ENCODE measurements at places on chromosomes 2 and 18.

- no peak for DNase-seq
Observed at GRCh38 chr2:111176867-111177266, 56.2 kb downstream of the BCL2L11 start.

DNA sequence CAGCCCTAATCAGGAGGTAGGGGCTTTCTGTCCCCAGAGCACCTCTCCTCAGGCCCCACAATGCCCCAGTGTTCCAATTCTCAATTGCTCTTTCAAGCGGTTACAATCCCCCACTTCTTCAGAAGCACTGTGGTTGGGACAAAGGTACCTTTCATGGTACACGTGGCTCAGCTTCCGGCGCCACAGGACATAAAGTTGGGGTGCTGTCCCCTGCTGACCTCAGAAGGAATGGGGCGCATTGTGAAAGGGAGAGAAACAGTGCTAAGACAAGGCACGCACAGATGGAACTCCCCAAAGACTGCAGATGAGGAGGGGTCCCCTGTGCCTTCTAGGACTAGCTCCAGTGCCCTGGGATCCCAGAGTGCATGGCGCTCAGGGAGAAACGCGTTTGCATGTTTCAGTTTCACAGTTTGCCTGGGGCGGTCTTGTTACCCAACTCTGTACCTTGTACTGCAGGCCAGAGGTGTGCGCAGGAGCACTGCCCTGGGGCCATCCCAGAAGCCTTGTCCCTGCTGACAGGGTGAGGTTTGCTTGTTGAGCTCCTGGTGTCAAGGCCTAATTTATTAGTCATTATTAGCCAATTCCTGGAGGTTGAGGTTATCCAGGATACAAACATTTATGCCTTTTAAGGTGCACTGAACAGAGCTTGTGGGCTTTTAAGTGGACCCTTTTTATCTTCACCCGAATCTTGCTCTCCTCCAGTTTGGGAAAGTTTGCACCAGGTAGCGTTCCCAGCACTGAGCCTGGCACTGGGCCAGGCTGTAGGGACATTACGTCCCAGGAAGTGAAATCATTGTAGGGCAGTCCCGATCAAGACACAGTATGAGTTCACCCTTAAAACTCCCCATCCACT lies 7.6 kb downstream of the CNDP1 start:
- DNase-seq: no peak

DNA sequence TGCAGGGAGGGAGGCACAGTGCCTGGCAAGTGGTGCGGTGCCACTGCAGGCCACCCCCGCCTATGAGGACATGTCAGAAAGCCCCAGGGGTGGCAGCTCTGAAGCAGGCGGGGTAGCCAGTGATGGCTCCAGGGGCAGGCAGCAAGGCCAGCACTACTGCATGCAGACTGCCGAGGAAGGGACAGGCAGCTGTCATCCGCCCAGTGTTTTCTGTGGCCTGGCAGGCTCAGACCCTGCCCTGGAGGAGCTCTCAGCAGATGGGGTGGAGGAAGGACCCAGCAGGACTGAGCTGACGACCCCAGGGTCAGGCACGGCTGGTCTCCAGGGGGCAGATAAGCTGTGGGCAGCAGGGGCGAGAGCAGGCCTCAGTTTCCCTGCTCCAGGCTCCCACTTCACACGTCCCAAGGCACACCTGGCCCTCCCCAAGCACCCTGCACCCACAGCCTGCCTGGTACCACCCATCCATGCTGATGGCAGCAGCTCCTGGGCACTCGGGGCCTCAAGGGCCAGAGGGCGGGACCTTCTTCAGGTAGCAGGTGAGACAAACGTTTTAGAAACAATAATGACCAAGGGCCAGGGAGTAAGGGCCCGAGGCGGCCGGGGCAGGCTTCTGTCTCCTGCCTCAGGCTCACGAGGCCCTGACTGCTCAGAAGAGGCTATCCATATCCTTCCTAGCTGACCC lies 48.5 kb downstream of the HS6ST1 start:
- DNase-seq: peak; percentile 59

- DNase-seq: no peak
Observed at GRCh38 chr2:50449306-50449705, 582.6 kb downstream of the NRXN1 start.

DNA sequence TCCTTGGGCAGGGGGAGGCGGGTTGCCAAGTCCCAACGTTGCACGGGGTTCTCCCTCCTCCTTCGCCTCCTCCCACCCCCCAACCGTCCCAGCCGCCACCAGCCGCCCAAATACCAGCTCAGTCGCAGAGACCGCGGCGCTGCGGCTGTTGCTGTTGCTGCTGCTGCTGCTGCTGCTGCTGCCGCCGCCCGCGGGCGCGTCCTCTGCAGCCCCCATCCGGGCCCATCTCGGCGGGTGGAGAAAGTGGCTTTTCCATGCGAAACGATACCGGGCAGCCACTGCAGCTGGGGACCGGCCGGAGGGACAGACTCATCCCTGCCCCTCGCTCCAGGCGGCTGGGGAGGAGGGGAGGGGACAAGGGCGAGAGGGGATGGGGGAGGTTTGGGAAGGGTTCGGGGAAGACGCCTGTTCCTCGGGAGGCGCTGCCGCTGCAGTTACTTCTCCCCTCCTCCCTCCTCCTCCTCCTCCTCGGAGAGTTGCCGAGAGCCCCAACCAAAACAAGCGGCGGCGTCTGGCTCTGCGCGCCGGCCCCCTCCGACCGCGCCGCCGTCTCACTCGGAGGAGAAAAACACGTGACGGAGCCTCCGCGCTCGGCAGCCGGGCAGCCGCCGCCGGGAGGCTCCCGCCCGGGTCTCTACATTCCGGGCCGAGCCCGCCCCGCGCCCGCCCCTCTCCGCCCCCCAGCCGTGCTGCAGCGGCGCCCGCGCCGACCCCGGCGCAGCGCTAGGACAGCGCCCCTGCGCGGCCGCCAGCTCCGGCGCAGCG lies at the start of gene IRS1:
IRS1 (minus strand) TSS at position 610 of the 765 bp plus-strand sequence. CDS start 1,082 bp downstream, outside the sequence.
- DNase-seq: peak; percentile 90

DNA sequence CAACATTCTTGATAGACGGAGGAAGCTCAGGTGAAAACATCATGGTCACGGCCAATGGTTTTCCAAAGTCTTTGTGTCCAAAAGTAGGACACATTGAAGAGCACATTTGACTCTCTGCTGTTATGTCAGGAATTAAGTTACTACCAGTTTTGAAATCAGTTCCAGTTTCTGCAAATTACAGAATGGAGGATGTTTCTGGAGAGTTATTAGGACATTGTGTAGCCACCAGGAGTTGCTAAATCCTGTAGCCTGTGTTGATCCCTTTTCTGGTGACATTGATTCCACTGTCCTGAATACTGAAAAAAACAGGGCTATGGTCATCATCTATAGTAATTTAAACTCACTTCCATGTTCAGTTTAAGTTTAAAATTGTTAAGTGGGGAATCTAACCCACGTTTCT lies 15.3 kb downstream of the UPP2 start:
- DNase-seq: no peak

GRCh38 chr18:22509423-22509822 lies 91.7 kb upstream of the CTAGE1 start:
- DNase-seq: no peak

GRCh38 chr2:218852911-218853667 lies 6.5 kb upstream of the WNT6 start:
- no peak for DNase-seq

GRCh38 chr2:191149391-191149790 lies 1.4 kb downstream of the STAT4 start:
- DNase-seq: no peak

Data from left forelimb (tissue), 1 donor.